ENCODE measurements at places on chromosomes 13 and 19.

DNA sequence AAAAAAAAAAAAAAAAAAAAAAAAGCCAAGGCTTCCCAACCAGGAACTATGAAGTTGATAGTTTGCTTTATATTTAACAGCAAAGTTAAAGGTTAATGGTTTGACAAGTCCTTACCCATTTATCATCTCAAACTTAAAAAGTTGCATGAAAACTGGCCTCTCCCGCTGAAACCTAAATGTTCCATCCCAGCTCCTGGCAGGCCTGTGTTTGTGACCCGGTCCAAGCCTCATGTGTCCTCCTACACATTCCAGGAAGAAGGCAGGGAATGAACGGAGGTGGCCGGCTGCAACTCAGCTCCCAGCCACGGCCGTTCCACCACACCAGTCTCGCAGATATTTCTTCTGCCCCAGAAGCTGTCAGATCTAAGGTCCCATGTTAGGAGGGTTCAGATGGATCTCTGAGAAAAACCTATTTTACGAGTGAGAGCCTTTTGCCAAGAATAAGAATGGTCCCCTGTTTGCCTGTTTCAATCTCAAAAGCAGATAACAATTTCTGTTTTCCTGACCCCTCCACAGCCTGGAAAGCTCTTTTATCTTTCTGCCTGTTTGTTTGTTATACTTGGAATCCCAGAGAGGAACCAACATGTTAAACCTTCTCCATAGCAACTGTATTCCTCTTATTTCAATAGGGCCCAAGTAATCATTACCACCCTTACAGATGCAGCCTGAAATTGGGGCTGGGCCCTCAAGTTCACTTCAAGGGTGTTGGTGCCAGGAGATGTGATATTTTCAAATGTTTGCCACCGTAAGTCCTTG lies 56.5 kb downstream of the KCTD12 start:
- no peak for DNase-seq

DNA sequence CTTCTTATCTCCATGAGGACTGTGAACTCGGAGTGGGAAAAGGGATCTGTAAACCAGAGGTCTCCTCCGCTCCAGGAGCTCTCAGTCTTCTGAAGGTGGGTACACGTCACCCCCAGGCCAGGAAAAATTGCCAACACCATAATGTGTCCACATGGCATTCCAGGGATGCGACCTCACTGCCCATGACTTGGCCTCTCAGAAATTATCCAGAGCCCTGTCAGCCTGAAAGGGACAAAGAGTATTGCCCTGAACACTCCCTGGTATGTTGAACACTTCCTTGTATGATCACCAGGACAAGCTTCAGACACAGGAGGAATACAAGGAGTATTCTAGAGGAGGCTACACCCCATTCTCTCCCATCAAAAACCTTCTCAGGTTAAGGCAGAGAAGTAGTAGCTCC lies 81.0 kb upstream of the SLC7A1 start:
- DNase-seq, result no peak

DNA sequence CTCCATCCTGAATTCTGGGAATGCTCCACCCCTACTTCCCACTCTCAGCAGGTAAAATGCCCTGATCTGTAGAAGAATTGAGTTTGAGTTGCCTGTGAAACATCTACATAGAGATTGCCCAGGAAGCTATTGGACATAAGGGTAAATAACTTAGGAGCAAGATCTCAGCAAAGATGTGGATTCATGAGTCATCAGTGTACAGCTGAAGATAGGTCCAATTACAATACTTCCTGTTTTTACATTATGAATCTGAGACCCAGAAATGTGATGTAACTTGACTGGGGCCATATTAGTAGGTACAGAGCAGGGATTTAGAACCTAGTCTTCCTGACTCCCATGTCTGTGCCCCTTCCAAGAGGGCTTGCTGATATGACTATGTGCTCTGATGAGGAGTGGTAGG lies 79.4 kb upstream of the FNDC3A start:
- DNase-seq, result no peak

DNA sequence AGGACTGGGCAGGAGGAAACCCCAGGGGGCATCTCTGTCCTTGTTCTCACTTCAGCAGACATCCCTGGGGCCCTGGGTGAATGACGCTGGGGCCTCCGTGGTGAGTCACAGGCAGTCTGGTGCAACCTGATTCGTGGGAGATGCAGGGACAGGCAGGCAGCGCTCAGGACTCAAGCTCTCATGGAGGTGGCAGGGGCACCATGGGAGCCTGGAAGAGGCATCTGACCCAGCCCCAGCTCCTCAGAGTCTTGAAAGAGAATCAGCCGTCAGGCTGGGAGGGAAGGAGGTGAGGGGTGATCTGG lies 14.0 kb upstream of the PTOV1 start:
- DNase-seq, result no peak

DNA sequence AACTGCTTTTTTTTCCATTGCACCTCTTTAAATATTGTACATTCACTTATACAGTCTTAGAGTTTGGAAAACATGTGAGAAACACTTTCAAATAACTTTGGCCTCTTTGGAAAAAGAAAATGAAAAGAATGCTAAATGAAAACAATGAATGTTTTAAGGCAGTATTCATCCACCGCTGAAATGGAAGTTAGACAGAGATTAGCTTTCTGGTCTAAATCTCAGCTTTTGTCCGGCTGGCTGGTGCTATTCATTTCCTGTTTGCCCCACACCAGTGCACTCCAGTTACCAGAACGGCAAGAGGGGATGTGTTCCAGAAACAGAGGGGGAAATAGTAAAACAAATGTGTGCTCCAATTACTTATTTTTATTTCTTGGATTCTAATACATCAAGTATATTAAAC lies 1201.3 kb downstream of the EFNB2 start:
- no peak for DNase-seq

- DNase-seq, result no peak
Observed at GRCh38 chr13:33369073-33369472, 83.5 kb upstream of the STARD13 start.

DNA sequence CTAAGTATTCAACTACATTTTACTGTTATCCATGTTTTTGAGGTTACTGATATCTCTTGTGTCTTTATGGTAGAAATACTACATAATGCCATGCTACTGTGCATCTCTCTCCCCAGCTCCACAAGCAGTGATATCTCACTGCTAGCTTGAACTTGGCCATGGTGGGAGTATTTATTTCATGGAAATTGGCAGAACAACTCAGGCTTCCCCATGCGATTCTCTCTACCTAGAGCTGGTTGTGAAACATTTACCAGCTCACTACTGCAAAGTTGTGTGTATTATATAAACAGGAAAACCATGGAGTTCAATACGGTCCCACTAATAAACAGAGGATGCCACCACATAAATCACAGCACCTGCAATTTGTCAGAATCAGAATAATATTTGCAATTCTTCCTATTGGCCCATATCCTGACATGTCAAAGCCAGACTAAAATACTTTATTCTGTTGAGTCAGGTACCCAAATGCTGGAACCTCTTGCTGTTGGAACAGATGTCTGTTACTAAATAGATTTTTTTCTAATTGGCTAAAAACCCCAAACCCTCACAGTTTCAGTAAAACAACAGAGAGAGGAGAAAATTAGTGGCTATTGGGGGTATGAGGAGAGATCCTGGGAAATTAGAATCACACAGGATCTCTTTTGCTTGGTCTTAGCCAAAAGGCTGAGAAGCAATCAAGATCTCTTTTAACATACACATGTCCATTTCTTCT lies 91.4 kb upstream of the SLC10A2 start:
- no peak for DNase-seq

DNA sequence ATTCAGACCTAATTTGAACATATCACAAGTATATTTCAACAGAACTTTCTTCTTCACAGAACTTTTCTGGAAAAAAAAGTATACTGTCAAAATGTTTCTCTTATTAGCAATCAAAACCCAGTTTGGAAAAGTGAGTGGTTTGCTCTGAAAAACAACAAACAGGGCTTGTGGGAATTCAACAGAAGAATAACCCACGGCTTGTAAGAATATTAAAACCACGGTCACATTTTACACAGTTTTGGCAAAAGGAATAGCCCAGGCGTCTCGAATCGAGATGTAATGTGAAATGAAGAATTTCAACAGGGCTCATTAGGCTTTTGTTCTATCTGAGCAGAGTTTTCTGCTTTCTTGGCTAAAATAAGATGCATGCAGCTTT lies 70.7 kb downstream of the COL4A2 start:
- DNase-seq, result no peak

- DNase-seq, result no peak
Observed at GRCh38 chr19:3096902-3097326, 2.8 kb downstream of the GNA11 start.

DNA sequence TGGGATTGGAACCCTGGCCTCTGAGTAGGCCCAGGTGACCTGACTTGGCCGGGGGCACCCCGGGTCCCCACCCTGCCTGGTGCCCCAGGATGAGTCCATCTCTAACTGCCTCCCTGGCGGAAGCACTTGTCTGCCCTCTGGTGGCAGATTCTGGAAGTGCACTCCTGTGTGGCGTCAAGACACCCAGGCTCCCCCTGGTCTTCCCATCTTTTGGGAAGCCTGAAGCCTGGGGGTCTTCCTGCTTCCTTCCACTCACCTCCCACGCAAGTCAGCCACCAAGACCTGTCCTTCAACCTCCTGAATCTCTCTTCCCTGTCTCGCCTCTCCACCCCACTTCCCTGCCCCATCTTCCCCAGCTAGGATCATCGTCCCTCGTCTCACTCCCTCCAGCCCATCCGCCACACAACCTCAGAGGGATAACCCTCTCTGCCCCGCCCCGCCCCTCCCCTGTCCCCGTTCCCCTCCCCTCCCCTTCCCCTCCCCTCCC lies 7.4 kb downstream of the RABAC1 start:
- peak; percentile 87 for DNase-seq

GRCh38 chr19:46269101-46269500 lies 27.7 kb upstream of the HIF3A start:
- no peak for DNase-seq

DNA sequence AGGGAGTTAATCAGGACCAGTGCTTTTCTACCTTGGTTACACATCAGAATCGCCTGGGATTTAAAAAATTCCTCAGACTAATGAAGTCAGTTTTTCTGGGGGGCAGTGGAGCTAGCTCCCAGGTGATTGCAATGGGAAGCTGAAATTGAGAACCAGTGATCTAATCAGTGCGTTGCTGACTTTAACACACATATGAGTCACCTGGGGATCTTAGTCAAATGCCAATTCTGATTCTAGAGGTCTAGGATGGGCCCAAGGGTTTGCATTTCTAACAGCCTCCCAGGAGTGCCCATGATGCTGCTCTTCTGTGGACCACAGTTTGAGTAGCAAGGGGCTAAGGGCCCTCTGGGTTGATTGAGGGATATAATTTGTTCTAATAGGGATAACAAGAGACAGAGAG lies 54.5 kb downstream of the KL start:
- DNase-seq, result no peak

DNA sequence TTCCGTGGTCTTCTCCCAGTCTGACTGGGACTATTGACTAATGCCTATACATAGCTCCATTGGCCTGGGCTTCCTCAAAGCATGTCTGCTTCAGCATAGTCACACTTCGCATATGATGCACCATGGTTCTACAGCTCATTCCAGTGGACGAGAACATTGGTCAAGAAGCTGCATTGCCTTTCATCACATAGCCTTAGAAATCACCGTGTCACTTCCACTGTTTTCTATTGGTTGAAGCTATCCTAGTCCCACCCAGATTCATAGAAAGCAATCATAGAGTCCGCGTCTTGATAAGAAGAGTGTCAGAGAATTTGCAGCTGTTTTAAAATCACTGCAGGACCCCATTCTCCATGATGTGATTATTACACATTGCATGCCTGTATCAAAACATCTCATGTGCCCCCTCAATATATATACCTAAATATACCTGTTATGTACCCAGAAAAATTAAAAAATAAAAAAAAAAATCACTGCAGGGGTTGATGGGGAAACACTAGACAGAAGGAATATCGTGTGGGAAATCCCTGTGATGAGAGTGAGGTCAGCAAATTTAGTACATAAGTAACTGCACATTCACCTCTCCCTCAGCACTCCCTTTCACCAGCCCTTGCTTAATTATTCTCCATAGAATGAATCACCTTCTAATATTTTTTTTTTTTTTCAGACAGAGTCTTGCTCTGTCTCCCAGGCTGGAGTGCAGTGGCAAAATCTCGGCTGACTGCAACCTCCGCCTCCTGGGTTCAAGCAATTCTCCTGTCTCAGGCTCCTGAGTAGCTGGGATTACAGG lies 2.2 kb upstream of the ARHGAP33 start:
- no peak for DNase-seq

DNA sequence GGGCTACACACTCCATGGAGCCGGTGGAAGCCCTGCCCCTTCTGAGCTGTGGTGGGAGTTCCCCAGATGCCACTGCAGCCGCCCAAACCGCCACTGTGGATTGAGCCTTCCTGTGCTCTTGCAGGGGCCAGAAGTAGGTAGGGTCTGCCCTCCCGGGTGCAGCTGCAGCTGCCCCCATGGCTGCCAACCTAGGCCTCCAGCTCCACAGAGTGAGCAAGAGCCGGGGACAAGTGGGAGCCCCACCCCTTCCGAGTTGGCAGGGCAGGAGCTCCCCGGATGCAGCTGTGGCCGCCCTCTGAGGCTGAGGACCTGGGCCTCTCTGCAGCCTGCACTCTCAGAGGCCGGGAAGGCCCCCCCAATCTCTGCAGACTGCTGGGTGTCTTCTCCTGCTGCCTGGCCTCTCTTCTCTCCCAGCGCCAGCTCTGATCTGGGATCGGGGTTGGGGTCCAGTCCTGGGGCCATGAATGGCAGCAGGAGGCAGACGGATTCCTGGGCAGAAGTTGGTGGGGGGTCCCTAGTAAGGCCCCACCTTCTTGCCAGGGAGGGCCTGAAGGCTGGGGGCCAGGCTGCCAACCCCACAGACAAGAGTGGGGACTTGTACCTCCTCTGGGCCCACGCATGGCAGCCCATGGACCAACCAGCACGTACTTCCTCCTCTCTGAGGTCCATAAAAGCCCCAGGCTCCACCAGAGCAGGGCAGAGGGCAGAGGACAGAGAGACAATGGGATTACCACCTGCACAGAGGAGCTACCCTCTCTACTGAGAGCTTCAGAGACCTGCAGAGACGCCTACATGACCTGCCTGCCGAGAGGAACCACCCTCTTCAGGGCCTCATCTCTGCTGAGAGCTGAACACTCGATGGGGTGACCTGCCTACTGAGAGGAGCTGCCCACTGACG lies 28.9 kb downstream of the AP2S1 start:
- no peak for DNase-seq

GRCh38 chr13:96804174-96804573 lies 190.1 kb downstream of the OXGR1 start:
- DNase-seq, result no peak

DNA sequence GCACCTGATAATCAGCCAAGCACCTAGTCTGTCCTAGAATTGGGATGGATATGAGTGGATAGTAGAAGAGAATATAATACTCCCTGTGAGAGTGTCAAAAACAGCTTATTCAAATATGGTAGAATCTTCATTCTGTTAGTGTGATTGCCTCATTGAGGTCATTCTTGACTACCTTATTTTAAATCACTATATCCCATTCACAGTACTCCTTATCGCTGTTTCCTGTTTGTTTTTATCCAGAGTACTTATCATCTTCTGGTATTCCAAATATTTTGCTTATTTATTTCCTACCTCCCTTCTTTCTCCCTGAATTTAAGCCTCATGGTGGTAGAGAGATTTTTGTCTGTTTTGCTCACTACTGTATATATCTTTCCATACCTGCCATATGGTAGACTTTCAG lies 9.9 kb downstream of the NDFIP2 start:
- no peak for DNase-seq

GRCh38 chr19:23560051-23560450 lies 127.0 kb downstream of the ZNF675 start:
- DNase-seq, result no peak

Data from omental fat pad (tissue), 4 donors.